PC-9 (cell line): ENCODE measurements at places on chromosomes 1 and 21.

DNA sequence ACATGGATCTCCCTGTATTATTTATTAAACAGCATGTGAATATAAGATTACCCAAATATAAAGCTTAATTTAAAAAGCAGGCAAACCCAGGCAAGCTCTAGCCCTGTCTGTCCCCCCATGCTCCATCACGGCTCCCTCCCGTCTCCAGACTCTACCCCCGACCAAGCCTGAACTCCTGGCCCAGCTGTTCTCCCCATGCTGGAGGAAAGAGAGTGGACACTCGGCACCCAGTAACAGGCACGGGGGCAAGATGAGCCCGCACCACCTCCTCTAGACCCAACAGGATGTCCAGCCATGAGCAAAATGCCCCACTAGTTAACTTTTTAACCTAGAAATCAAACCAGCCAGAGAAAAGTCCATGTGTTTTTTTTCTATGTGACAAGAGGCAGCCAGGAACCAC is 19.3 kb downstream of the SLC19A1 start:
- no peak for DNase-seq

DNA sequence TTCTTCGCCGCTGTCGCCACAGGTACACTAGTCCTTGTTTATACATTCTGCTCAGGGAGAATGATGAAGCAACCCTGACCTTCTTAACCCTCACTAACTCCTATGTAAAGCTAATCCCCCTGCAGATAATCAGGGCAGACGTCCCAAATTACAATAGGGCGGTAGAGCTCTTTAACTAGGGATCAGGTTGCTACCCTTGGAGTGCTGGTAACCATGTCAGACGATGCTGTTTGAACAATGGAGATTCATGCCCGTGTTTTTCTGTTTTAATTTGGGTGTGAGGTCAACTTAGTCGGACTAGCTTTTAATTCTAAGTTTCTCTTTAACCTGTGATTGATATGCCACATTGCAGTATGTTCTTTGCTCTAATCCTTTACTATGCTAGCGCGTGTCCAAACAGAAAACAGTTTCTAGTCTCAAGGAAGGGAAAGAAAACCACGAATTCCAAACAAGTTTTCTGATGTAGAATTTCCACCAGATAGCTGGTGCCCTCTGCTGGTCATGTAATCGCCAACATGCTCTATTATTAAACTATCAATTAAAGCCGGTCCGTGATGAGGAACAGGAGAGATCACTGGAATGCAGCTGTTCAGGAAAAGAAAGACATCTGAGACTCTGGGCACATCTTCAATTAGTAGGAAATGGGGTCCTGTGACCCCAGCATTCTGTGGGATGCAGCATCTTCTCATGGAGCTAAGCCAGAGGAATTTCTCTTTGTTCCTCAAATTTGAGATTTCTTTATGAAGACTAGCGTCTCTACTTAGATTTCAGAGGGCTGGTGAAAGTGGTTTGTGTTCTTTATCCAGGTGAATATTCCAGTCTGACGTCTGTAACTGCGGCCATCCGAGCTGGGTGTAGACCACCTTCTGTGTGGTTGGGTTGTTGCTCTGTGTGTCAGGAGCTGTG is 18.3 kb upstream of the VAMP3 start:
- DNase-seq: no peak

DNA sequence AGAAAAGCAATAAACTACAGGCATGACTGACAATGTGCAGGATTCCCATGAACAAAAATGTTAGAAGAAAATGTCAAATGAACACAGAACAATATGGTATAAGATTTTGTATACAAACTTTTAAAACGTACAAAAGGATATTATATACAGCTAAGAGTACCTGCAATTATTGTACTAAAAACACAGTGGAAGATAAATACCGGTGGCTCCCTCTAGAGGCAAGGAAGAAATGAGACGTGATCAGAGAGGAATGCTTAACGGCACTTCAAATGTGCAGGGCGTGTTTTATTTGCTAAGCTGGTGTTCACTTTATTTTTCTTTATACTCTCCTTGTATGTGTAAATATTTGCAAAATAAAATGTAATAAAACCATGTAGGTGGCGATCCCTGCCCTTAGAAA is 191.8 kb upstream of the SAMSN1 start:
- DNase-seq: peak; percentile 6

DNA sequence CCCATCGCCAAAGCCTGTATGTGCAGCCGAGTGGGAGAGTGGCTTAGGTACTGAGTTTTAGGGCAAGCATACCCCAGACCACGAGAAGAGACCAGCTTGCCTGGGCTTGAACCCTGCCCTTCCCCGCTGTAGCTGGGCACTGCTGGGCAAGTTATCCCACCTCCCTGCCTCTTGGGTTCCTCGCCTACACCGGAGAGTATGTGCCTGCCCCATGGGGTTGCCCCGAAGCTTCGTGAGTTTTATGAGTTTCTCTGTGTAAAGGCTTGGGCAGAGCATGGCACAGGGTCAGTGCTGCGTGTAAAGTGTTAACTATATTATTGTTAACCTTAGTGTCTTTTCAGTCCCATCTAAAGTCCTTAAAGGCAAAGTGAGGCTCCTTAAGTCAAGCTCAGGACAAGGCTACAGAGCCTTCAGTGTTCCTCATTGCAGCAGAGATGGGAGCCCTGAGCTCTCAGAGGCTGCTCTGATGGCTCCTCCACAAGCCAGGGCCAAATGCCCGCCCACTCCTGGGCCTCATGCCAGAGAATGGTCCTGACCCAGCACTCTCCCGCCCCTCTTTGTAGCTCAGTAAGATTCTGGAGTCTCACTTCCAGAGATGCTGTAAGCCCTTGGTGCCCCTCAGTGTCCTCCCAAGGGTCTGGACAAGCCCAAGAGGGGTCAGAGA is 37.0 kb upstream of the KCNA10 start:
- no peak for DNase-seq

- no peak for DNase-seq
These were observed 5.4 kb upstream of the SAMD11 start for GRCh38 chr1:918353-918752.

- no peak for DNase-seq
These were observed 10.4 kb downstream of the RPL11 start for GRCh38 chr1:23701996-23702395.

GRCh38 chr1:38433084-38433722 is 386.6 kb upstream of the POU3F1 start:
- DNase-seq: no peak

- no peak for DNase-seq
These were observed 155.8 kb upstream of the EDN2 start for GRCh38 chr1:41640141-41640751.

GRCh38 chr1:89957107-89957506 is 37.8 kb upstream of the ZNF326 start:
- no peak for DNase-seq

DNA sequence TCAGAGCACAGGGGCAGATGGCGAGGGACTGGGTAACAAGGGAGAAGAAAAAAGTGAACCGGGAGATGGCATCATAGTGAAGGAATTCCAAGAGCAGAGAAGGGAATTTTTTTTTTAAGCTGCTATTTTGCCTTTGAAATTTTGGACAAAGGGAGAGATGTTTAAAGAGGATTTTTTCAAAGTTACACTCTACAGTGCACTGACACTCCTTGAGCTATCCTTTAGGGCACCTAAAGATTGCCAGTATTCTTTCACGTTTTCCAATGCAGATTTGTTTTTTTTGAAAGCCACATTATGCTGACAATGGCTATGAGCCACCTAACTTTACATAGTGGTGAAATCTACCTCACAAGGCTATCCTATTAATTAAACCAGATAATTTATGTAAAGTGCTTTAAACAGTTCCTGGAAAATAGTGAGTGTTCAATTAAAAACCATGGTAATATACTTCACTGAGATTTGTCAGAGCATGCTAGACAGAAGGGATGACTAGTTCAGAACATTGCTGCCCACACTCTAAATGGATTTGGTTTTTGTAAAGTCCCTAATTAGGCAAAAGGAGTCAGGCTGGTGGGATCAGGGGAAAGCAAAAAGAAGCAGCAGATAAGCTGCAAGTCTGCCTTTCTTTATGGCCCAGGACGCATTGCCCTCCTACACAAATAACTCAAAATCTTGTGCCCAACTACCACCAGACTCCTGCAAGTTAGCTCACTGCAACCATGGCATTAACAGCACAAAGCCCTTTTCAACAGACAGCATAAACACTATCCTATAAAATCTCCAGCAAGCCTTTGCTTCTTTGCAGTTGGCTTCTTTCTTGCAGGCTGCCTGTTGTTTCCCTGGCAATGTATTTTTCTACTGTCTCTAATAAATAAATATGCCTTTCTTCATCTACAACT is 53.9 kb downstream of the PRDX6 start:
- DNase-seq: no peak
